Activated CD4-positive, alpha-beta T cell treated with anti-CD3 and anti-CD28 coated beads, Interleukin-2, amount 50 U/mL, for 48 hours (primary cell): ENCODE measurements at places on chromosomes 12 and 14.

GRCh38 chr12:92234533-92234932 is 88.9 kb upstream of the BTG1 start:
- DNase-seq: no peak

DNA sequence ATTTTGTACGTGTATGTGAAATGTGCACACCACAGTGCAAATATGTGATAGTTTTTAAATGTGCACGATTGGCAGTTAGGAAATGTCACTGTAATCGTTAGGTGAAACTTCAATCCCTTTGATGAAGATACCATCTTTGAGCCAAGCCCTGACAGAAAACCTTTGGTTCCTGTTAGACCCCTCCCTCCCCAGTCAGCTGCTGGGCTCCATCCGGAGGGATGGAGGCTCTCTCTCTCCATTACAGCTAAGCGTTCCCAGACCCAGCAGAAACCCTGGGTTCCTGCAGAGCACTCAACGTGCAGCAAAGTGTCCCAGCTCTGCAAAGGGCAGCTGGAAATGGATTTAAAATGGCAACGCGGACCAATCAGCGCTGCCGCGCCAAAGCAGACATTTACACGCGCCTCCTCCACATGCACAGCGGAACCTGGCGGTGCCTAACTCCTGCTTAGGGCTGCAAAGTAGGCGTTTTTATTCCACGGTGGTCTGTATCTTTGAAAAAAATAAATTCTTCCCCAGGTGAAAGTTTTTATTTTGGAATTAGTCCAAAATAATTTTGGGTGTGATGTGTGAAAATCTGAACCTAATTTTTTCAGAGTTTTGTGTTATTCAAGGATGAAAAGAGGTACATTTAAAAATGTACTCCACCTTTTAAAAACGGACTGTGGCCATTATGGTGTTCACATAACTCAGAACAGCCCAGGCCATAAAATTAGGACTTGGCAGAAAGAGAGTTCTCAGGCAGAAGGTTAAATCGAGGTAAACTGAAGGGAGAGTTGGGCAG is 1.4 kb upstream of the HMGA2 start:
- peak; percentile 4 for DNase-seq

- no peak for DNase-seq
Measured at GRCh38 chr12:21828136-21828775, 53.8 kb upstream of the KCNJ8 start.

DNA sequence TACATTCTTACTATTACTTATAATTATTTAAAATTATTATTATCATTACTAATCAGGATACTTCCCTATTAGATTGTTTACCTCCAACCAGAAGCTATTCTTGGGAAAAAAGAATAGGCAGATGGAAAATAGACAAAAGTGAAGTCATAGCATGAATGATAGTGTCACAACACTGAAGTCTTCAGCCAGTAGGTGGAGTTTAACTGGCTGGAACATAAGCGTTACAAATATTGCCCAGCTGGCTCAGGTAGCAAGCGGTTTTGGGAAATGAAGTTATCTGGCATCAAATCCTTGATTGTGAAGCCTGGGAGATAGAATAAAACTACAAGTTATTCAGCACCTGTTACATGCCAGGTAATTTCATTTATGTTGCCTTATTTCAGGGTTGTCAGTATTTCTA is 762.9 kb downstream of the C12orf50 start:
- no peak for DNase-seq

- no peak for DNase-seq
Measured at GRCh38 chr14:64641760-64642159, 62.5 kb upstream of the PLEKHG3 start.

DNA sequence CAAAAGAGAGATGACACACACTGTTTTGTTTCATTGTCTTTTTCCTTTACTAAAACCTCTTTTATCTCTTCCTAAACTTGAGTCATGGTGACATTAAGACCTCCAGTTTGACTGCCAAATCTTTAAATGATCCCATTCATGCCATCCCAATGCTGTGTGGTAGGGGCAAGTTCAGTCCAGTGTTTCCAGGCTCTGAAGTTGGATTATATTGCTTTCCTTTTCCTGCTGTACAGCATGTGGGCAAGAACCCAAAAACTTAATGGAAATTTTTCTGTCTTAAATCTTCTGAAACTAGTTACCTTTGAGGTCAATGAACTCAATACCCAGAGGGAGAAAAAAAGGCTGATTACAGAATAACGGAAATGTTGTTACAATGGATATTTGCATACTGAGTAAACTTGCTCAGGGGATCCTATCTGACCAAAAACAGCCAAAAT is 187.1 kb upstream of the FAR2 start:
- DNase-seq: no peak

GRCh38 chr12:132115500-132115899 is 28.6 kb downstream of the DDX51 start:
- no peak for DNase-seq

DNA sequence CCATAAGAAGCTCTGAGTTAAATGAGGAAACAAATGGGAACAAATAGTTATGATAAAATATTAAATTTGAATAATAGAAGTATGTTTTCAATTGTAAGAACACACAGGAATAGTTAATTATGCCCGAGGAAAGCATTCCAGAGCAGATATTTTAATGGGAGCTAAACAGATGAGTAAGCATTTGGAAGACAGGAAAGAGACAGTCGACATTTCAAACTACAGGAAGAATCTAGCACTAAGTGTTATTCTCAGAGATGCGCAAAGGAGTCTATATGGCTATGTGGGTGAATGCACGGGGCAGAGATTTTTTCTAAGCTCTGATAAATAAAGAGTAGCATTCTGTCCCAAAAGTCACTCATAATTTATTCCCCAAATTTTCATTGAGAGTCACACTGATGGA is 64.5 kb upstream of the SSTR1 start:
- no peak for DNase-seq

DNA sequence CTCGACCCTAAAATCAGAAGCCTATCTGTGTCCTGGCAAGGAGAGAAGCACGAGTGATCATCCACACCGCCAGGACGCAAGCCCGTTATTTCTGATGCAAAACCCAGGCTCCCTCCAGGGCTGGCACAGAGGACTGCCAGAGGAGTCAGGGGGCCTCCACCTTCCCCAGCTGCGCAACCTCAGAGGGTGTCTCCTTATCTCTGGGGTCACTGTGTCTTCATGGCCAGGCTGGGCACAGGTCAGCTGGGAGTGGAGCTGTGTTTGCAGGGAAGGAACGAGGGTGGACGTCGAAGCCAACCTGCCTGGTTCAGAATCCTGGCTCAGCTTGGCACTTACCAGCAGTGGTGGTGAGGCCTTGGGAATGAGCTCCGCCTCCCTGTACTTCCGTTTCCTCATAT is 12.0 kb upstream of the SERPINA3 start:
- no peak for DNase-seq

- peak; percentile 29 for DNase-seq
Measured at GRCh38 chr12:95473231-95473883, 595 bp upstream of the METAP2 start.

- DNase-seq: no peak
Measured at GRCh38 chr12:100566887-100567637, 6.4 kb upstream of the GAS2L3 start.

- DNase-seq: no peak
Measured at GRCh38 chr14:69190191-69190590, 1.1 kb upstream of the EXD2 start.

DNA sequence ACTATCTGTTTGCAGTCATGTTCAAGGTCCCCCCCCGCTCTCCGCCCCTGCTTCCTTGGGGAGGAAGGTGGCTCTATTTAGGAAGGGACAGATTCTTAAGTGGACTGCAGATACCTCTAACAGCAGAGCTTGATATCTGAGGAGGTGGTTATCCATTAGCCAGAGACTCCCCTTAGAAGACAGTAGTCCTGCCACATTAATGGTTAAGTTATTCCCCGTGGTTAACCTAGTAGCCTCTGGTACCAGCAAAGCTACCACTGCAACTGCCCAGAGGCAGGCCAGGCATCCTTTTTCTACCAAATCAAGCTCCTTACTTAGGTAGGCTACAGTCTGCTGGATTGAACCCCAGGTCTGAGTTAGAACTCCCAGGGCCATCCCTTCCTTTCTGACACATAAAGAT is 162.1 kb upstream of the AVPR1A start:
- no peak for DNase-seq

GRCh38 chr12:130565189-130565588 is 150.9 kb downstream of the RIMBP2 start:
- no peak for DNase-seq

DNA sequence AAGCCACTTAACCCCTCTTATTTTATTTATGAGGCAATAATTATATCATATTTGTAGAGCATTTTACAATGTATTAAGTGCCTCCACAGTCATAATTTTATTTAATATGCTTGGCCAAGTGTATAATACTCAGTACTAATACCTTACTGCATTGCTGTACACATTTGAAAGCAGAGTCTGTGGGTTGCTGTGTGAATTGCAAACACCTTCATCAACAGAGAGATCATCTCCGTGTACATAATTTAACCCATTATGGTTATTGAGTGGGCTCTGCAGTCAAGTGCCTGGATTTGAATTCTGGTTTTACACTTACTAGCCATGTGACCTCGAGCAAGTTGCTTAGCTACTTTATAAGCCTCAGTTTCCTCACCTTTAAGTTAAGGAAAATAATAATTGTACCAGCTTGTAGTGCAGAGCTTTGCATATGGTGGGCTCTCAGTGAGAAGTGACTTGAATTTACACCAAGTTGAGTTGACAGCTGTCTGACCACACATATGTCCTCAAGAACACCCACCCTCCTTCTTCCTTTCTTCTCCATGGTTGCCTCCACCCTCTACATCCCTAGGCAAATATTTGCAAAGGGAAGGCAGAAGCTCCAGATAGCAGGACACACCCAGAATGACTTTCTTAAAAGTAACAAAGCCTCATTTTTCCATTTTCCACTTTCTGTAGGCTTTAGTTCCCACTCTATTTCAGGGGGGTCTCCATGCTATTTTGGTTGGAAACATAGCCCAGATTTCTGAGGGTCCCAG is 12.3 kb downstream of the CRACR2A start:
- no peak for DNase-seq

GRCh38 chr12:94979941-94980340 is 23.6 kb downstream of the NDUFA12 start:
- DNase-seq: no peak

DNA sequence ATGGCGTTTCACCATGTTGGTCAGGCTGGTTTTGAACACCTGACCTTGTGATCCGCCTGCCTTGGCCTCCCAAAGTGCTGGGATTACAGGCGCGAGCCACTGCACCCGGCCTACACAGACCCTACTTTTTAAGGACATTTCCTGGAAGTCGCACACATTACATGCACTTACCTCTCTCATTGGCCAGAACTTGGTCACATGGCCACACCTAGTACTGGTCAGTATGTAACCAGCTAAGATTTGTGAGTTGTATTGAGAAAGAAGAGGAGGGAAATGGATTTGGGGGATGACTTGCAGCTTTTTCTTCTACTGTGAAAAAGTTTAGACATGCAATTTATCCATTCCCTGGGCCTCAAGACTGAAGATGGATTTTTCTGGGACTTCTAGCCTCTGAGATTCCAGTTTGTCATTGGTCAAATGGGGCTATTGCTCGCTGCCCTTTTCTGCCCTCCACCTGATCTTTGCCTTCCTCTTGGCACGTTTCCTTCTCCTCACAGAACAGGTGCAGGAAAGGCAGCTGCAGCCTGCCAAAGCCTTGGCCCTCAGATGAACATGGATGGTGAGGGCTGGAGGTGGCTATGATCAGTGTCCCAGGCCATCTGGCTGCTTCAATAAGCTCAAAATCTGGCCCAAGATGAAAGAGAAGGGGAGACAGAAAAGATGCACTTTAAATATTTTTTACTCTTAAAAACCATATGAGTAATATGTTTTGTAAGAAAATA is 7.1 kb upstream of the ZDHHC22 start:
- DNase-seq: no peak

- DNase-seq: no peak
Measured at GRCh38 chr12:26736563-26737486, 96.2 kb downstream of the ITPR2 start.

GRCh38 chr12:122943196-122943595 is 23.1 kb downstream of the ABCB9 start:
- no peak for DNase-seq

DNA sequence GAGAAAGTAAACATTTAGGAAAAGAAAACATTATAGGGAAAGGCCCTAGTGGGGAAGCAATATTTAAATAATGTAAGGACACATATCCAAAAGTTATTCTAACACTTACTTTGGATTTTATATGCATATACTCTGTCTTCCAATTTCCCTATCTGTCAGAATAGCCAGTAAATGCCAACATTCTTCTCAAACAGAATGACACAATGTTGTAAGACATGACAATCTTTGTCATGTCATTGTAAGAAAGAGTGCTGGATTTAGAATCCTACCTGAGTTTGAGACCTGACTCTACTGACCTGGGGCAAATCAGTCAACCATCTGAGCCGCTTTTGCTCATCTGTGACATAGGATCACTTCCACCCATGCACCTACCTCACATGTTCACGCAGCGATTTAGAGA is 198.3 kb downstream of the PHLDA1 start:
- DNase-seq: no peak

DNA sequence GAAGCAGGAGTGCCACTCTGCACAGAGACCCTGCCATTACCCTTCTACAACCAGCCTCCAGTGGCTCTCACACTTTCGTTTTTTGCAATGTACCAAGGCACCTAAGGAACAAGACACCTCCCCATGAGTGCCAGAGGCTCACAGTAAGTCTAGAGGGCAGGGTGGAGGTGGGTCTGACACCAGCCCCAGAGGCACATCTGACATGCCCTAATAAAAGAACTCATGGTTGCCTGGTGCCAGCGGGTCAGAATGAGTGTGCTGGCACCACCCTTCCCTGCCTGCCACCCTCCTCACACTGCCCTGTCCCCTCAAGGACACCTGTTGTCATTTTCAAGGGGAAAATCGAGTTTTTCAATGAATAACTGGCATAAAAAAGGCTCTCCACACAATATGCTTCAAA is 161.2 kb downstream of the FOXN3 start:
- DNase-seq: no peak

DNA sequence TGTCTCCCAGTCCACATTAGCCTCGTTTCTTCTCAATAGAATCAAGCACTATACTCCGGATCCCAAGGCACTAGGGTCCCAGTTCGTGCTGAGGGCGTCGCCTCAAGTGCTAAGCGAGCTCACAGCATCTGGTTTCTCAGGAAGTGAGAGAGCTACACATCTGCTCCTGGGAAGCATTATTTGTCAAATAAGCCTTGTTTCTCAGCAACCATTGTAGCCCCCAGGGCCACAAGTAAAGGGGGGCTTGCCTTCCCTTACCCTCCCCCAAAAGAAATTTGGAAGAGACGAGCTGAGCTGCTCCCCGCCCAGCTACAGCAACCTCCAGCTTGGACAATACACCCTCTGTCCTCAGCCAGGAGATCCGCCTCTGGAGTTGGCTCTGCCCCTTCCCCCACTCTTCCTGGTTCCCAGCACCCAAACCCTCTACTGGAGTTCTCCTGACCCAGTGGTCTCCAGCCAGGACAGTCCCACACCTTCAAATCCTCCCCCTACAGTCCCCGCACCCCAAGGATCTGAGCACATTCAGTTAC is 5.7 kb upstream of the TNS2 start:
- DNase-seq: no peak

DNA sequence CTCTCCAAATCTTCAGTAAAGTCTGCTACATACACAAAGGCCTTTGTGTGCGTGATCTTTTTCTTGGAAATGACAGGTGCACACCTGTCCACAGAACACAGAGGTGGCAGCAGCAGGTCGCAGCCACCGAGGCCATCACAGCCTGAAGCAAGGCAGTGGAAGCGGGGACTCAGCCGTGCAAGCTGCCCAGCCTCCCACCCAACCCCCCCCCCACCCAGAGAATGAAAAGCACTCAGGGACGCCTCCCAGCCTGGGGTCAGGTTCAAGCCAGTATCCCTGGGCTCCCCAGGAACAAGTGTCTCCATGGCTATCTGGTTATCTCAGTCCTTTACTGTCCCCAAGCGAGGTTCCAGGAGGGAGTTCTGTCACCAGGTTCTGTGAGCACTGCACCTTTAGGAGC is 31.2 kb upstream of the TSPAN9 start:
- no peak for DNase-seq
